ENCODE measurements at places on chromosomes 3 and 15.

GRCh38 chr3:12956316-12956660 is 114.9 kb upstream of the RPL32 start:
- DNase-seq: no peak

DNA sequence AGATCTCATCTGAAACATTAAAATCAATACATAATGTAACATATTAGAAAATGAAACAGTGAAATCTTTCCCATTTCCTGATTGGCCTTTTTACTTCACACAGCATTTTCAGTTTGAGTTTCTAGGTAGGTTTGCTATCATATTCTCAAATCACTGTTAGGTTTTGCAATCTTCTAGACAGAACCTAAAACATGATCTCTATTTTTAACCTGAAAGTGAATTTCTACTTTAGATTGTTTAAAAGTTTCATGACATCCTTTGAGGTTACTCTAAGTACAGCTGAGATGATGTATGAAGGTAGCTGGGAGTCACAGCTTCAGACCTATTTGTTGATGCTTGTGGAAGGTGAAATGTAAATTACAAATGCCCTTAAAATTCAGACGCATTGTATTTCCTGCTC is 118.4 kb upstream of the GPR149 start:
- no peak for DNase-seq

DNA sequence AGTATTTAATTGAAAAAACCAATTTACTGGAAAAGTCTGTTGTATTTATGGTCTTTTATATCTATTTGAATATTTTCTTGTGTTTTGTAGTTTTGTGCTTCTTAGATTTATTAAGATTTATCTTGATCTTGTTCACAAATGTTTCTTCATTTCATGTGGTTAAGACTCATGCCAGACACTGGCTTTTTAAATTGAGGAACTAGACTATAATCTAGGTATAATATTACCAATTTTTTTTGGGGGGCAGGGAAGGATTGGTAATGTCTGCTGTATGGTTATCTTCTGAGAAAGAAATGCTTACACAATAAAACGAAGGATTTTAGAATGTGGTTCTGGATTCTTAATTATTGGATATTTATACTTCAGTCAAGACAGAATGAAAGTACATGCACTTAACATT is 24.9 kb downstream of the AP4E1 start:
- DNase-seq: no peak

DNA sequence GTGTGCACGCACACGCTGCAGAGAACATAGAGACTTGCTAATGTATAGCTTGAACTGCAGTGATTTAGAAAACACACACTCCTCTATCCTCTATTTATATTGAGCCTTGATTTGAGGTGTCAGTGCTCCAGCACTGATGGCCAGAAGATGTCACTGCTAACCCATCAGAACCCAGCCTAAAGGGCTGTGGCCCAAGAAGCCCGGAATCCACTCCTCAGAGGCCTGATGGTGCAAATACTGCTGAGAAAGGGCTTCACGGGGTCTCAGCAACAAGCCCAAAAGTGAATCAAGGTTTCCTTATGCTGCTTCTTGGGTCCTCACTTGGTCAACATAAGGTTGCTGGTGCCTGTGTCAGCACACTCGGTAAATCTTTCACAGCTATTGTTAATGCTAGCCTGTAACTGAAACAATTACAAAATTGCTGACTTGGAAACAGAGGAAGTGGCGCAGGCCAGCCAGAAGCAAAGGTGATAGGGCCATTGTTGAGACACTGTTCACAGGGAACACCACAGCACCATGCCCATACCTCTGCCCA is 60.3 kb downstream of the HEG1 start:
- DNase-seq: peak; percentile 56

DNA sequence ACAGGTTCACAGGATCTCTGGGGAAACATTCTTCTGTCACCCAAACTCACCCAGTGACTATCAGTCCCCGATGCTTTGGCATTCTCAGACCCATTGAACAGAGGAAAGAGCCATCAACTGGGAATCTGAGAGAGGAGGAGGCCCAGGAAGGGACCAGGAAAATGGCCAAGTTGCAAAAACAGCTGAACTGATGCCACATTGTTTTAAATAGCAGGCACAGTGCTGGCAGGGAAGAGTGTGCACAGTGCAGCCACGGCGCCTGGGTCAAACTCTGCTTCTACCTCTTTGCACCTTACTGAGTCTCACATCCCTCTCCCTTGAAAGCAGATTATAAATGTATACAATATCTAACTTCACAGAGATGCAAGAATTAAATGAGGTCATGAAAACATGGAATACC is 66.4 kb downstream of the SRGAP3 start:
- no peak for DNase-seq

- no peak for DNase-seq
Observed at GRCh38 chr15:31145271-31145911, 43.9 kb upstream of the TRPM1 start.

GRCh38 chr3:175342196-175342595 is 483.1 kb downstream of the NAALADL2 start:
- DNase-seq: no peak

- no peak for DNase-seq
Observed at GRCh38 chr3:41854956-41855355, 106.9 kb downstream of the ULK4 start.

- DNase-seq: no peak
Observed at GRCh38 chr3:134552784-134553183, 66.9 kb downstream of the CEP63 start.

DNA sequence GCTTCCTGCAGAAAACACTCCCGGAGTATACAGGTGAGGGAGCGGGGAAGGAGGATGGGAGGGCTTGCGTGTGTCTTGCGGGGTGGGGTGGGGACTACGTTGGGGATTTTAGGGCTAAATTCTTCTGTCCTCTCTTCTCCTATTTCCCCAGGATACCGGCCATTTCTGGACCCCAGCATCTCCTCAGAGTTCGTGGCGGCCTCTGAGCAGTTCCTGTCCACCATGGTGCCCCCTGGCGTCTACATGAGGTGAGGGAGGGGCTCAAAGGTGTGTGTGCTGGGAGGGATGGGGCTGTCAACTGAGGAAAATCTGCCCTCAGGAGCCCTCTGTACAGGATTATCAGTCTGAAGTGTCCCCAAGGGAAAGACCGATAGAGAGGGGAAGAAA is 6.6 kb downstream of the DUOX1 start:
- no peak for DNase-seq

DNA sequence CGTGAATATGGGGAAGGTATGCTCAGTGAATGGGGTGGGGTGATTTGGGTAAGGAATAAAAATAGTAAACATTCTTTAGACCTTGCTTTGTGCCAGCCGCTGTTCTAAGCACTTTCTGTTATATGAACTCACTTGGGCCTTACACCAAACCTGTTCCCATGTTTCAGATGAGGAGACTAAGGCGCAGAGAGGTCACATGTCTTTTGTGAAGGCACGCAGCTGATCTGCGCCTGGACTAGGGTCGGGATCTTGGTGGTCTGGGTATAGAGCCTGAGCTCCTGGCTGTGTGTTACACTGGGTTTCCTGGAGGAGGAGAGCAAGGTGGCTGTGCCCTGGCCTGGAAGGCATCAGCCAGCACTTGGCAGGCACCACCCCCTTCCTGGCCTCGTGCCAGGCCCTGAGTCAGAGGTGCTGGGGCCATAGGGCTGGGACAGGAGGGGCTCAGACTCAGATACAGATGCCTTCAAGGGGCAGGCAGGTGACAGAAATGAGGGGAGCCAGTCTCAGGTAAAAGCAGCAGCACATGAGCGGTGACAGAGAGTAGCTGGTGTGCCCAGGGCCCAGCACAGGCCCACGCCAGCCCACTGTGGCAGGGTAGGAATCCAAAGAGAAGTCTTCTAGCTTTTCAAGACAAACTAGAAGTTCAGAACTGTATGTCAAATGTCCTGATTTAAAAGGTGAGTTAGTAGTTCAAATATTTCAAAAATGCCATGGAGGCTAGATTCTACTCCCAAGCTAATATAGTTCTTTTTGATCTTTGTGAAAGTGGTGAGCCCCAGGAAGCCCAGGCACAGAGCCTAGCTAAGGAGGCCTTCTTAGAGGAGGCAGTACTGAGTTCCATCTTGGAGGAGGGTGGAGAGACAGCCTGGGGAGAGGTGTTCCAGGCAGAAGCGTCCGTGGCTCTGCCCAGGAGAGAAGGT is 83.1 kb downstream of the DNAJB8 start:
- DNase-seq: peak; percentile 29

- no peak for DNase-seq
Observed at GRCh38 chr3:107877936-107878335, 212.9 kb downstream of the CD47 start.

DNA sequence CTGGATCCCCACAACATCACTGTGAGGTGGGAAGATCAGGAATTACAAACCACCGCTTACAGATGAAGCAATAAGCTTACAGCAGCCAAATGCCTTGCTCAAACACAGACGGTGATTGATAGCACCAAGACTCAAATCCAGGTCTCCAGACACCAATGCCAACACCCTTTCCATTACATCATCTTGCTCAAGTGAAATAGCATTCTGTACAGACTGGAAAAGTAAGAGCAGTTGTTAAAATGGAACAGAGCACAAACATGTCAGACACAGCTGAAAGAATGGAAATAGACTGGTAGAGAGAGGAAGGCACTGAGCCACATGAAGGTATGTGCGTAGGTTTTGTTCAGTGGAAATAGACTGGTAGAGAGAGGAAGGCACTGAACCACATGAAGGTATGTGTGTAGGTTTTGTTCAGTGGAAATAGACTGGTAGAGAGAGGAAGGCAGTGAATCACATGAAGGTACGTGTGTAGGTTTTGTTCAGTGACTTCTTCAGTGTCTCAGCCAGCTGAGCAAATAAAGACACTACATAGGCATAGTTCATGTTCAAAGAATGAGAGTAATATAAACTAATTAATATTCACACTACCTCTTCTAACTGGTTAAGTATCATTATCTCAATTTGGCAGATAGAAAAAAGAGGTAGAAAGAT is 15.6 kb downstream of the CLDN1 start:
- DNase-seq: no peak

- DNase-seq: no peak
Observed at GRCh38 chr3:15899388-15899787, 101.6 kb upstream of the ANKRD28 start.

GRCh38 chr3:189589179-189589569 is 42.0 kb upstream of the TP63 start:
- DNase-seq: no peak

DNA sequence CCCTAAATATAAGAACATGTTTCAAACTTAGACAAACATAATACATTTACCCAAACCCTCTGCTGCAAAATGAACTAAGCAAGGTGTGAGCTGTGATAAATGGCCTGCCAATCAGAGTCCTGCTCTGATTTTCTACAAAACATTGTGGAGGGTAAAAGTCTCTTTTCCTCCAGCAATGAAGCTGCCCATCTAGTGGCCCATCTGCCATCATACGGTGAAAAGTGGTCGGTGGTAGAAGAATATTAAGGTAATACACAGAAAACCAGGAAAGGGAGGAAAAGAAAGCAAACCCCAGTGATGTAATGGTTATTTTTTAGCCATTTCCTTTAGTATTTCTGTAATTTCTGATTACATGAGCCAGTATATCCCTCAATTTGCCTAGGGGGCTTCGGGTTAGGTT is 838.1 kb downstream of the TBL1XR1 start:
- DNase-seq: no peak

GRCh38 chr3:13786811-13787210 is 93.1 kb downstream of the WNT7A start:
- DNase-seq: no peak

GRCh38 chr3:60657972-60658371 is 593.3 kb downstream of the FHIT start:
- no peak for DNase-seq

DNA sequence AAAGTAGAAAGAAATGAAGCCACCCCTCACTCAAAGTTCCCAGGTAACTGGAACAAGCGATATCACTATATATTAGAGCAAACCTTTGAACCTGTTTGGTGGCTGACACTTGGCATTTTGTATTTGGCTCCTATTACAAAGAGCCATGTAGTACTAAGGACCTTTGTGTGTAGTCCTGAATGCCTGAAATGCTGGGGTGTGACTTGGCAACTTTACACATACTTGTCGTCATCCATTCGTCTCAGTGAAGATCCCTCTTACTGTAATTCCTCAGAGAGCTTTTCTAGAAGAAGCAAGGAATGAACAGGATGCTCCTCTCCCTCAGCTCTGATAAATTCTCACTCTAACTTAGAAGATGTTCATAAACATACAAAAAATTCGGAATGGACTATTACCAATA is 216.1 kb upstream of the CDIN1 start:
- DNase-seq: no peak

DNA sequence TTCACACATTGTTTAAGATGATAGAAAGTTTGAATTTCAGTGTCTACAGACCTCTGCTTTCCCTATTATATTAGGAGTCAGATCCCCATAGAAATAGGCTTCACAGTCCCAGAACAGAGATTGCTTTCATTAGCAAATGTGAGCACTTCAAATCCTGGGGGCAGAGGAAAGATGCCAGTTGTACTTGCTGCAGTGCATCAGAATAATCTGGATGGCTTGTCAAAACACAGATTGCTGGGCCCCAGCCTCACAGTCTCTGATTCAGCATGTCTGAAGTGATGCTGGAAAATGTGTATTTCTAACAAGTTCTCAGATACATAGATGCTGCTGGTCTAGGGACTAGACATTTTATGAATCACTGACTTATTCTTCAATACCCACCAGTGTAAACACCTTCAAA is 375.2 kb downstream of the FGF12 start:
- no peak for DNase-seq

DNA sequence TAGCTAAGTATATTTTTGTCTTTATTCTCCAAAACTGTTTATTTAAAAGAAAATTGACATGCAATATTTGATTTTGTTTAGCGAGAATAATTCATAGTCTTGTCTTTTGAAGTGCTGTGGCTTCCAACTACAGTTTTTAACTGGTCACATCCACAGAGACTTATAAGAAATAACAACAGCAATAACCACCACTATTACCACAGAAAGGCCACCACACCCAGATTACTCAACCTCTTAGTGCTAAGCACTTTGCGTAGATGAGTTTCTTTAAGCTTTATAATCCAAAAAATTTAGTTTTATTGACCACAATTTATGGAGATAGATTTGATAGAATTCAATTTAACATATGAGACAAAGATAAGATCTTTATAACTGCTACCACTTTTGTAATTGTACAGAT is 468.4 kb upstream of the UBE2E2 start:
- no peak for DNase-seq

DNA sequence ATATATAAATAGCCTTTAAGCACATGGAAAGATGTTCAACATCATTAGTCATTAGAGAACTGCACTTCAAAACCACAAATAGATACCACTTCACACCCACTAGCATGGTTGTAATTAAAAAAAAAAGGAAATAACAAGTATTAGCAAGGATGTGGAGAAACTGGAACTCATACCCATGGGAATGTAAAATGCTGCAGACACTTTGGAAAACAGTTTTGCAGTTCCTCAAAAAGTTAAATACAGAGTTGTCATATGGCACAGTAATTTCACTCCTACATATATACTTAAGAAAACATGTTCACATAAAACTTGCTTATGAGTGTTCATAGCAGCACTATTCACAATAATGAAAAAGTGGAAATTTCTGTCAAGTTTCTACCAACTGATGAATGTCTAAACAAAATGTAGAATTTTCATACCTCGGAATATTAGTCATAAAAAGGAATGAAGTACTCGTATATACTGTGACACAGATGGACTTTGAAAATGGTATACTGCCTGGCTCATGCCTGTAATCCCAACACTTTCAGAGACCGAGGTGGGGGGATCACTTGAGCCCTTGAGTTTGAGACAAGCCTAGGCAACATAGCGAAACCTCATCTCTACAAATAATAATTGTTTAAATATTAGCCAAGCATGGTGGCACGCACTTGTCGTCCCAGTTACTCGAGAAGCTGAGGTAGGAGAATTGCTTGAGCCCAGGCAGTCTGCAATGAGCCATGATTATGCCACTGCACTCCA is 28.1 kb downstream of the BCL2A1 start:
- no peak for DNase-seq

- DNase-seq: no peak
Observed at GRCh38 chr15:90287101-90287500, 21.6 kb downstream of the NGRN start.

GRCh38 chr3:187804745-187805121 is 59.5 kb upstream of the BCL6 start:
- DNase-seq: no peak
